Muscle of leg (tissue), 16 donors: ENCODE measurements at places on chromosomes 3 and 15.

DNA sequence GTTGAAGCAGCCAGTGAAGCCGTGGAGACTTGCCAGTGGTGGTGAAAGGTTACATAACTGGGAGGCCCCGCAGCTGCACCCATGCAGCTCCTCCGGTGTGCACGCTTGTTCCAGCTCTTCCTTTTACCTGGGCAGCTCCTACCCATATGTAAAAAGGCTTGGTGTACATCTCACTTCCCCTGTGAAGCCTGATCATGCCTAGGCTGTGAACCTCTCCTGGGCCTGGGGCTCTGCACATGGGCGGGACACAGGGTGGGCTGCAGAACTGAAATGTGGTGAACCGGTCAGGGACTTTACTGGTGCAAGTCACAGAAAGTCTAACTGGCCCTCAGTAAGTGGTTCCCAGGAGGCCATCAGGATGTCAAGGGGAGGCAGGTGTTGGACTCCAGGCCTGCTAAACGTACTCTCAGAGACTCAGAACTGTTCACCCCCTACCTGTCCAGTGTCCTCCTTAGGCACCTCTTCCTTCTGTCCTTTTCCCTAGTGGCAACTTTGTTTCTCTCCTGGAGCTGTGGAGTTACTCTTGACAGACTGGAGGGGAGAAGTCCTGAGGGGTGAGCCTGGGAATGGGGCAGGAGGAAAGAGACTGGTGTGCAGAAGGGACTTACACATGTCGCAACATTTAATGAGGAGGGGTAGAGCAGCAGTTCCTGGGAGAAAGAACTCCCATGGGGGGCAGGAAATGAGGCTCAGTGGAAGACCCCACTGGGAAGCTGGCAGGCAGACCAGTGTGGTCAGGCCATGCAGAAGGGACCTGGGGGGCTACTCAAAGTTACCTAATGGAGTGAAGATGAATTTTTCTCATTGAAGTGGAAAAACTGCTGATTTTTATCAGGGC lies 148.1 kb downstream of the EEFSEC start:
- no peak for DNase-seq

- DNase-seq = no peak
These were observed 313.0 kb upstream of the COL8A1 start for GRCh38 chr3:99325402-99325801.

GRCh38 chr3:25510797-25511196 lies 82.7 kb downstream of the RARB start:
- DNase-seq = peak; percentile 76

GRCh38 chr3:121153851-121154250 lies 245.8 kb downstream of the STXBP5L start:
- DNase-seq = no peak

DNA sequence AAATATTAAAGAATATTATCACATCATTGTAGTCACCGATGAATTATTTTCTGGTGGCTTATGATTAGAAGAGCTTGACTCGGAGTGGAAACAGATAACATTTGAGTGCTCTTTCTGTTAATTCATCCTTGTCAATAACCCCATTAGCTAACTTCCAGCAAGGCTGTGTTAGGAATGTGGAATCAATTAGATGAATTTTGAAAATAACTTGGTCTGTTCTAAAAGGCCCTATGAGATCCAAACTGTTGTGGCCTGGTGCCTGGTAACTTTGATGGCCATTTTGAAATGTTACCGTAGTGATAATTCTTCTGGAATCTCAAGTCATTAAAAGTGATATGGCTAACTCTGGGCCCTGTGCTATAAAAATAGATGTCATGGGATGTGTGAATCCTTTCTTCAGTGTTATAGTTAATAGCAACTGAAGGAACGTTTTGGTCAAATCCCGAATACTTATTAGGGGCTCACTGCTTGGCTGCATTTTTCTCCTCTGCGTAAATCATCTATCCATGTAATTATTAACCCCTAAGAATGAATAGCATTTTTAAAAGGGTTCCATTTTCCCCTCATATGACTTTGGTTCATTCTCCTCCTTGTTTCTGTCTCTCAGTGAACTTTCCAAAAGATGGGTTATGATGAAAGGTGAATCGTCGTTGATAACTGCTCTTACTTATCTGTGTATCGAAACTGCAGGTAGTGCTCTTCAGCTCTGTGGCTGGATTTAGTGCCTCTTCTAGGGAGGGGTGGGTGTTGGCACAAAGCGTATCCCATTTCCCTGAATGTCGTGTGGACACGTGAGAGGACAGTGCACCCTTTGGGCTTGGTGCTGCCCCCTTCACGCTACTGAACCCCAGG lies 82.7 kb downstream of the IGF1R start:
- DNase-seq = no peak

DNA sequence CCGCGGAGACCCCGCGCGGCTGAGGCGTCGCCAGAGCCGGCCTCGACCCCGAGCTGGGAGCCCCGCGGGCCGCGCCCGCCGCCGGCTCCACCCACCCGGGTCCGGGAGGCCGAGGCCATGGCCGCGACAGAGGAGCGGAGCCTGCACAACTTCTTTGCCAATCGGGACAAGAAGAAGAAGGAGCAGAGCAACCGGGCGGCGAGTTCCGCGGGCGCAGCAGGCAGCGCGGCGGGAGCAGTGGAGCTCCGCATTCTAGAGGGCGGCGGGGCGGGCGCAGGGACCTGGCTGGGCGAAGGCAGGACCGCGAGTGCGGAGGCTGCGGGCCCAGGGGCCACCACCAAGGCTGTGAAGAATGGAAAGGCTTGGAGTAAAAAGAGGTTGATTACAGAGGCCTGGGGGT lies 37.6 kb upstream of the EPHA6 start:
- no peak for DNase-seq

GRCh38 chr3:78221300-78221699 lies 1181.4 kb downstream of the ROBO2 start:
- DNase-seq = no peak

- DNase-seq = peak; percentile 39
These were observed 197.4 kb downstream of the SLC9A9 start for GRCh38 chr3:143650827-143651226.

GRCh38 chr15:42108806-42109205 lies 14.4 kb upstream of the PLA2G4D start:
- DNase-seq = no peak

DNA sequence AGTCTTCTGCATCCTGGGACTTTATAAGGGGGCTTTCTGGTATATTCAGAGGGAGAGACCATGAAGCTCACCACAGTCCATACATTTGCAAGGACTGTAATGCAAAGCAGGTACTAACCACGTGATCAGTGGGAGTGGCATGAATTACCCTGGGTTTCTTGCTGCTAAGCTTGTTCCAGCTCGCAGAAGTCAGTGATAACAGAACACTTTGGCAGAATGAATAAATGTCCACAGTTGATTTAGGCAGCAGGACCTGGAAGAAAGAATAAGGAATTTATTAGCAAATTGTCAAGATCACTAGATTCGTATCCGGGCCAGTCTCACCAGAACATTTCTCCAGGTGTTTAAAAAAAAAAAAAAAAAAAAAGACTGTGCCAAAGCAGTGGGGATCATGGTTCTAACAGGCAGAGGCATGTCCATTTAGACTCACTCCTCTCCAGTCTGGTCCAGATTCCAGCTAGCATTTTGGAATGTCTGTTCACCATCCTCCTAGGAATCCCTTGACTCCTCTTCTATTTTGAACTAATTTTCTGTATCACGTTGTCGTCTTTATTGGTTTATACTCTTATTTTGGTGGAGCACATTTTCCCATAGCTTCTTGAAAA lies 24.5 kb downstream of the HHLA2 start:
- no peak for DNase-seq

GRCh38 chr3:52678265-52679198 lies 7.2 kb downstream of the PBRM1 start:
- no peak for DNase-seq

- peak; percentile 70 for DNase-seq
These were observed 74.8 kb upstream of the WDR72 start for GRCh38 chr15:53834214-53834613.

DNA sequence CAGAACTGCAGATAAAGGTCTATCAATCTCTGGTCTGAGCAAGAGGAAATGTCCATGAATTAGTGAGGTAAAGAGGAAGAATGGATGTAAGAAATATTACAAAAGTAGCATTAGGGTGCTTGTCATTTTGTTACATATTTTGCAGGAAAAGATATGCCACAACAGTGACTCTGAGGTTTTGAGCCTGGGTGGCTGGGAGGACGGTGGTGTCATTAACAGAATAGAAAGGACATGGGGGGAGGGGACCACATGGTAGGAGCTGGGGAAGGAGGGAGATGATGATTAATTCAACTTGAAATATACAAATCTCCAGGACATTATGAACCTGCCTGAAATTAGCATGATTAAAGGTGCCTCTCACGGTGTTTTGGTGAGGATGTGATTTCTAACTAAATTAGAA lies 245.5 kb upstream of the MDFIC2 start:
- DNase-seq = no peak

DNA sequence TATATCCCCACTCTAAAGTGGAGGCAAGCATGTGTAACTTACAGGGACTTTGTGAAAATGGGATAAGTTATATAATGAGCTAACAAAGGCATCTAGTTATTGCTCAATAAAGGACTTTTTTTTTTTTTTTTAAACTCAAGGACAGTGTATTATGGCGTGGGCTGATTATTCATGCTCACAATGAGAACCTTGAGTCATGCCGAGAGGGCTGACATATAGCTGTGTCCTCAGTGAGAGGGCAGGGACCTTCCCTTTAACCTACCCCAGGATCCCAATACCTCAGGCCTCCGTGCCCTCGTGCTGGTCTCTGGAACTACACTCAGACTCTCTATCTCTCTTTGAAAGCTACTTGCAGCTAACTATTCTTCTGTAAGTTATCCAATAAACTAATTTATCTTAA lies 319.9 kb upstream of the ICE2 start:
- DNase-seq = no peak

- DNase-seq = no peak
These were observed 117.9 kb upstream of the PHLDB2 start for GRCh38 chr3:111741181-111741580.

GRCh38 chr3:39165518-39165917 lies 12.1 kb upstream of the CSRNP1 start:
- peak; percentile 19 for DNase-seq

- DNase-seq = peak; percentile 52
These were observed 10.4 kb downstream of the PEAK1 start for GRCh38 chr15:77409259-77410156.

GRCh38 chr3:16318176-16318575 lies 53.2 kb downstream of the OXNAD1 start:
- no peak for DNase-seq

- no peak for DNase-seq
These were observed 417.1 kb upstream of the ARHGEF26 start for GRCh38 chr3:153704115-153704514.

GRCh38 chr3:11764931-11765363 lies 81.7 kb downstream of the TAMM41 start:
- no peak for DNase-seq

DNA sequence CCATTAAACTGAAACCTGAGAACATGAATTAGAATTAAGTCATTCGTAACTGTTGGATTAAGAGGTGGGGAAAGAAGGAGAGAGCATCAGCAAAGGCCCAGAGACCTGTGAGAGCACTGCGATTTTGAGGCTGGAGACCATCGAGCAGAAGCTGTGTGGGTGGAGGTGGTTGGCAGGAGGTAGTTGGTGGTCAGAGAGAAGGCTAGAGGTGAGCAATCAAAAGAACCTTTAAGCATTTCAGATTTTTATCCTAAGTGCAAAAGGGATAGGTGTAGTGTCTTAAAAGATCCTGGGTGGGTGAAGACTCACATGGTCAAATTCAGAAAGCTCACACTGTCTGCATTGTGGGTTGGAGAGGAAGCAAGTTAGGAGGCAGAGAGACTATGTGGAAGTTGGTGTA lies 65.1 kb upstream of the TEX264 start:
- DNase-seq = no peak

DNA sequence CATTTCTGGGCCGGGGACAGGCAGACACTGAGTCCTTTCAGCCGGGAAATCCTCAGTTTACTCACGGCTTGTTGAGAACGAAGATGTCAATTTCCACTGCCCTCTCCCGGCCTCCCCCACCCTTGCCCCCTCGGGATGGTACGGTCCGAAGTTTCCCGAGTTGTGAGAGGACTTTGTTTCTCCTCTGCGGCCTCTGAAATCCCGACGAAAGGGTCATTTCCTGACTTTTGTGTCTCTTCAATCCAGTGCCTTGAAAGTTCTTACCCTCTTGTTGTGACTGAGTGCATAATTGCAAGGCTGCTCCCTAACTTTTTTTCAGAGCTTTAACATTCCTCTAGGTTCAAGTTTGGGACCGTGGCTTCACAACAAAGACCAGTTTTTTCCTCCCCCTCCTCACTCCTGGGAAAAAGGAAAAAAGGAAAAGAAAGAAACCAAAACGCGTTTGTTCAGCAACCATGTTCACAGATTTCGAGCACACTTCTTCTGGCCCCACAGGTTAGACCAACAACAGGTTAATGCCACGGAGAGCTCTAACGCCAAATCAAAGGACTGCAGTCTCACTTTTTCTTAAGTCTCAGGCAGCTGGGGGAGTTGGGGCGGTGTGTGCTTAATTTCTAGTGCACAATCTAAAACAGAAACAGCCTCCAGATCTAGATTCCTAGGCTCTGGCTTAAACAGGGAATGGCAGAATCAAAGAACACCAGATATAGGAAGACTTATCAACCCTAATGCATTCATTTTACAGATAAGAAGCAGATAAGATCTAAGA lies 138.9 kb downstream of the TMCO5A start:
- no peak for DNase-seq
